Activated CD4-positive, alpha-beta T cell treated with anti-CD3 and anti-CD28 coated beads for 36 hours (primary cell): ENCODE measurements at places on chromosomes 3 and 15. TPM values are rescaled to one million over a fixed set of nuclear protein-coding genes. Genes with fewer than 3 reads are reported as not detected.

GRCh38 chr3:64163755-64164148, 61.5 kb downstream of the PRICKLE2 start:
- no peak for DNase-seq

DNA sequence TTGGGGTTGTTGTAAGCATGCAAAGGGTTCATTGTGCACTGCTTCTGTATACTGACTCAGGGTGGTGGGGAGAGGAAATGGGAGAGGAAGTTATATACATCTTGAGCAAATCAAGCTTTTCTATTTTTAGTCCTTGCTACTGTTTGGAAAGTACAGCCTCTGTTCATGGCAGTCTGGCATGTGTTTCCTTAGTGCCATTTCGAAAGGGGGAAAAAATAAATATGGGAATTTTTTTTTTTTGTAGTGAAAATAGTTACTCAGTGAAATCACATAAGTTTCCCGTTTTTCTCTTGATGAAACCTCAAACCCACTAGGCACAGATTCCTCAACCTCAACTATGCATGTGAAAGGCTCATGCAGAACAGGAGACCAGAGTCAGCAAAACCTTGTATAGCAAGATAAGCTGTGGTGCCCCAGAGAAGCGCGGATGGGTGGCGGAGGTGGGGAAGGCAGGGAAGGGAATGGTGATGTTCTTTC, 353.3 kb downstream of the LPP start:
- DNase-seq, result no peak

Gene DNAH12
- total RNA-seq, result not detected

Gene PLOD2
- total RNA-seq, result 1.3 TPM

Gene SGO1
- 29.4 TPM for total RNA-seq

Gene NMNAT3
- total RNA-seq, result 5.9 TPM

DNA sequence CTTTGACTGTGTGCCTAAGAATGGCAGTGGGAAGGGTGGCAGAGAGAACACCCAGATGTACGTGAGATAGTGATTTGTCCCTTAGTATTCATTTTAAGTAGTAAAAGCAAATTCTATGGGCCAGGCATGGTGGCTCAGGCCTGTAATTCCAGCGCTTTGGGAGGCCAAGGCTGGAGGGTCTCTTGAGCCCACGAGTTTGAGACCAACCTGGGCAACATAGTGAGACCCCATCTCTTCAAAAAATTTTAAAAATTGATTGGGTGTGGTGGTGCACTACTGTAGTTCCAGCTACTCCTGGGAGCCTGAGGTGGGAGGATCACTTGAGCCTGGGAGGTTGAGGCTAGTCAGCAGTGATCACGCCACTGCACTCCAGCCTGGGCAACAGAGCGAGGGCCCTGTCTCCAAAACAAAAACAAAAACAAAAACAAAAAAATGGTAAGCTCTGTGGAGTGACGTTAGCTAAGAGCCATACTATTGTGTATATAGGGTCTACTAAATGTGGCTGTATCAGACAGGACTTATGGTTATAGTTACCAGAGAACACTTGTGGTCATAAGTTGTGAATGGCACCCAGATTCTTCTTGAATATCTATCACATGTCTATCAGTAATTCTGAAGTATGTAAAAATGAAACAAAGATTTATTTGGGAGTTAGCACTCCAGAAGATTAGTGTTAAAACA, 171.5 kb downstream of the TCF12 start:
- DNase-seq, result no peak

- no peak for DNase-seq
Measured at GRCh38 chr15:98433856-98434255, 214.5 kb upstream of the IGF1R start.

DNA sequence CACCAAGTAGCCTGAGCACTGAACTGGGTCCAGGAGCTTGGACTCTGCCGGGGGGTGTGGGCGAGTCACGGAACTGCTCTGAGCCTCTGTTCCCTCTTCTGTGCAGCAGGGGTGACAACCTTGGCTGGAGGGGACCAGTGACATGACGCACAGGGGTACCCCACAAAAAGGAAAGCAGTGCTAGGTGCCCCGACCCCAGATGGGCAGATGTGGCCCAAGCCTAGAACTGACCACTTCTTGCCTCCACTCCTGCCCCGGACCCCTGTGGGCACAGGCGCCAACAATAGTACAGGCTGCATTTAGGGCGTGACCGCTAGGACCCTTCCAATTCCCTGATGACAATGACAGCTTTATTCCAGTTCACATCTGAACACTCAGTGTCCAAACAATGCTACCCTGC, 255.9 kb upstream of the LYSMD4 start:
- DNase-seq, result no peak

DNA sequence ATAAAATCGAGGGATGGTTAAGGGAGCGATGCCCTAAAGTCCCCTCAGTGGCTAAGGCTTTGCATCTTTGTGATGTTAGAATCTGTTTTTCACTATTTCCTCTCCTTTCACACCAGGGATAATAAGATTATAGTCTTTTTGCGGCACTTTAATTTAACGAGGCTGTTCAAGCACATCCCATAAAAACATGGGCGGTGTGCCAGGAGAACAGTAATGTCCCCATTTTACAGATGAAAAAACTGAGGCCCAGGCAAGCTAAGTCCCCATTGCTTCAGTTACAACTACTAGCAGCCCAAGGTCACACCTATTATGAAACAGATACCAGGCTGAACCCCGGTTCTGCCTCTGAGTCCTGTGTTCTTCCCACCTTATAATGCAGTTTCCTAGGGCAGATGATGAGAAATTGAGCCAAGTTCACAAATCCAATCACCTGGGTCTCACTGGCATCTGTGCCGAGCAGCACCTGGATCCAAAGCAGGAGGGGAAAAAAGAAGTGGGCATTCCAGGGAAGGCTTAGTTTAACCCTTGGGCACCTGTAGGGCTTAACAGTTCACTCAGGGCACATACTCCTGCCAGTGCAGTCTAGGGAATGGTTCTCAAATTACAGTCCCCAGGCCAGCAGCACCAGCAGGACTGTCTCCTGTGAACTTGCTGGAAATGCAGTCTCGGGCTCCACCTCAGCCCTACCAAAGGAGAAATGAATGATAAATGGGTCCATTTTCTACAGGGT, 169.3 kb downstream of the RAB11A start:
- no peak for DNase-seq

- DNase-seq, result no peak
Measured at GRCh38 chr3:176510097-176510496, 687.2 kb downstream of the TBL1XR1 start.

Gene CPNE9
- 0.14 TPM for total RNA-seq

- no peak for DNase-seq
Measured at GRCh38 chr15:48992096-48992495, 28.4 kb upstream of the SHC4 start.
